ENCODE measurements at places on chromosomes 6 and 20.

DNA sequence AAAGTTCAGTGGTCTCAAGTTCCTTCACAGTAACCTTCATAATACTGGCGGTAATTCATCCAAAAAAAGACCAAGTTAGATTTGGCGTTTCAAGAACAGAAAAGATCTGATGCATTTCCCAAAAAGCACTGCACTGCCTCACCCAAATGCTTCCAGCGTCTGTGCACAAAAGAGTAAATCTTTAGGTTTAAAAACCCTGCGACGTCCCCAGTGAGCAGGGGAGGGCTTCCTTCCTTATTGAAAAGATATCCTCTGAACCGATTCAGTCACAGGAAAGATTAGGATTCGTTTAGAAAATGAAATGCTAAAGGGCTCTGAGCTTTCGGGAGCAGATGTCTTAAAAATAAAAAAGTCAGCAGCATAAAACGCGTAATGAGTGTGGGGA lies 654 bp downstream of the TBC1D7 start:
- DNase-seq = no peak

- DNase-seq = no peak
These were observed 147.3 kb downstream of the DLL1 start for GRCh38 chr6:170143401-170144150.

GRCh38 chr6:43956478-43956877 lies 170.8 kb downstream of the MRPL14 start:
- no peak for DNase-seq

DNA sequence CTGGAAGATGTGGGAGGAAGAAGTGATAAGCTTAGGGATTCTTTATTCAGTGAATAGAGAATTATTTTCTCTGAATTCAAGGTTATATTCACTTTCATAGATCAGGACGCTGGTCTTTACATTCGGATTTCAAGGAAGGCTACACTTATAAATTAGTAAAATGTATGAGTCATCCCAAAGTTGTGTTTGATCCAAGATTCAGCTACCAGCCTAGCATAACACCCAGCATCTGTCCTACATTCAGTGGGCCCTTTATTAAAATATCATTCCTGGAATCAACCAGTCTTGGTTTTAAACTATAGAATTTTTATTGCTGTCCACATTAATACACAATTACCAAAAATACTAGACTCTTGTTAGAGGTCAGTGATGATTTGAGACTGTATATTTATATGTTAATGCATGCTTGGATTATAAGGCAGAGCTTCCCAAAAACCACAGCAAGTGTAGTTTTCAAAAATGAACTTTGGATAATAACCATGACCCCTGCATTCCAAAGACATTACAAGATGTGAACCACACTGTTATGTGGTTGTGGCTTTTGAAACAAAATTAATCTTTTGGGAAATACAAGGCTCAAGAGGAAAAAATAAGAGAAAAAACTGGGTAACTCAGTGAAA lies 210.7 kb upstream of the CNR1 start:
- DNase-seq = no peak

DNA sequence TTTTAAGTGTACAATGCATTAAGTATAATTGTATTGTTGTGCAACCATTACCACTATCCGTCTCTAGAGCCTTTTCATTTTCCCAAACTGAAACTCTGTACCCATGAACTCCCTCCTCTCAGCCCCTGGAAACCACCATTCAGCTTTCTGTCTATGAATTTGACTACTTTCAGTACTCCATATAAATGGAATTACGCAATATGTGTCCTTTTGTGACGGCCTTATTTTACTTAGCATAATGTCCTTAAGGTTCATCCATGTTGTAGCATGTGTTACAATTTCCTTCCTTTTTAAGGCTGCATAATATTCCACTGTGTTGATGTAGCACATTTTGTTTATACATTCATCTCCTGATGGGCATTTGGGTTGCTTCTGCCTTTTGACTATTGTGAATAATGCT lies 143.6 kb upstream of the KCNG1 start:
- DNase-seq = no peak

DNA sequence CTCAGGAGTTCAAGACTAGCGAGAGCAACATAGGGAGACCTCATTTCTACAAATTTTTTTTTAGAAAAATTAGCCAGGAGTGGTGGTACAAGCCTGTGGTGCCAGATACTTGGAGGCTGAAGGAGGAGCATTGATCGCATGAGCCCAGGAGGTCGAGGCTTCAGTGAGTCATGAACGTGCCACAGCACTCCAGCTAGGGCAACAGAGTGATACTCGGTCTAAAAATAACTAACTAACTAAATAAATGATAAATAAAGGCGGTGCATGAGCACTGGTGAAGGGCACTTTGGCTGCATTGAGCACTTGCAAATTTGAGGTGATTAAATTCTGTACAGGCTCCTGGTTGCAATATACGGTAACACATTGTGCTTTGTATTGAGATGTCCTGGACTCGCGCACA lies 13.5 kb downstream of the HLA-A start:
- DNase-seq = no peak

DNA sequence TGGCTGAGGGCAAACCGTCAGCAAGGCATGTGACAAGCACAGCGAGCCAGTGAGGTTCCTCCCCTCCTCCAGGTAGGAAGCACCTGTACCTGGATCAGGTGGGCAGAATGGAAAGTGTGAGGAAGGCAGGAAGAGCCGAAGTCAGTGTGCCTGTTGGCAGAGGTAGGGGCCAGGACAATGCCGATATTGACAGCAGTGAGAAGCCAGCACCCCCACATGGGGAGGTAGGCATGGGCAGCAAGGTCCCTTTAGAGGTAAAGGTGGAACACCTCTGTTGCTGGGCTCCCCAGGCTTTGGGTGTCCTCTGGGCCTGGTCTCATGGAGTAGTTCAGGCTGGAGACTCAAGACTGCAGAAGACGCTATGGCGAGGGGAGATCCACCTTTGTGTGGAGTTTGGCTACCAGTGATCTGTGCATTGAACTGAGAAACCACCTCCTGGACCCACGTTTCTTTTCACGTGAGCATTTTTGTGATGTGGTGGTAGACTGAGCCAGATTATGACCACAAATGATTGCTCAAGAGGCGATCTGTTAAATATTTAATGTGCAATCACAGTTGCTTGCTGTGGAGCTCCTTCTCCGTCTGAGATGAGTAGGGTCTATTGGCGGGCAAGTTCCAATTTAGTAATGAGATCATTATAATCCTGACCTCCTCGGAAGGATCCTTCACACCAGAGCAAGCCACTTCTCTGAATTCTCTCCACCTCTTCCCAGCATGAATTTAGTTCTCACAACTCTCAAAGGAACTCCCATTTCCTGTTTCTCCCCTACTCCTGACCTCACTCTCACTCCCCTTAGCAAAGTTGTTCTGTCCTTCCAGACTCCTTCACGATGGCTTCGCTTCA lies 174.8 kb downstream of the CDH26 start:
- no peak for DNase-seq

GRCh38 chr6:74742793-74743508 lies 462.9 kb downstream of the COL12A1 start:
- DNase-seq = no peak

- no peak for DNase-seq
These were observed 3.7 kb downstream of the ITPR3 start for GRCh38 chr6:33624856-33625255.

DNA sequence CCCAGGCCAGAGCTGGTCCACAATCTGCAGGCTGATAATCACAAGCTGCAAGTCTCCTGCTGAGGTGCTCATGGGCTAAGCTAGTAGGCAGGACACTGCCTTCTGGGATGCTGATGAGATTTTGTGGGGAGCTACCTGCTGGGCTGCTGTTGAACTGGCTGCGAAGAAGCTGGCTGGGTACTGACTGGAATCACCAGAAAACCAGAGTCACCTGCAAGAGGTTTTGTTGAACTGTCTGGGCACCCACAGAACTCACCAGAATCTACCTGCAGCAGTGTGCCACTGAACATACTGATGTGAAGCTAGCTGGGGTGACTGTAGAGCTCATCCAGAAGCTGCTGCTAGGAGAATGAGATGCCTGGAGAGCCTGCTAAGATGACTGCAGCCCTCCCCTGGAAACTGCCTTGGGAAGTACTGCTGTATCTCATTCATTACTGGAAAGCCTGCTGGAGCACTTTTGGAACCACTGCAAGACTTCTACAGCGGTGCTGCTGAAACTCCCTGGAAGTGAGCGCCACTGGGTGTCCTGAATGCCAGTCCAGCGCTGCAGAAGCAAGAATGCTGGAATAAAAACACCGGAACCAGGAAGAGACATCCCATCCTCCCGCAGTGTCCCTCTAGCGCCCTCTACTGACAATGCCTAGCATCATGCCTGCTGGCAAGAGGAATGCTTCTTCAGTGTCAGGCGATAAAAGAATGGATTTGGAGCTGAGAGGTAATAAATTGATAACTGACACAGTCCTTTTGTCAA lies 64.9 kb upstream of the ARHGAP18 start:
- peak; percentile 42 for DNase-seq

DNA sequence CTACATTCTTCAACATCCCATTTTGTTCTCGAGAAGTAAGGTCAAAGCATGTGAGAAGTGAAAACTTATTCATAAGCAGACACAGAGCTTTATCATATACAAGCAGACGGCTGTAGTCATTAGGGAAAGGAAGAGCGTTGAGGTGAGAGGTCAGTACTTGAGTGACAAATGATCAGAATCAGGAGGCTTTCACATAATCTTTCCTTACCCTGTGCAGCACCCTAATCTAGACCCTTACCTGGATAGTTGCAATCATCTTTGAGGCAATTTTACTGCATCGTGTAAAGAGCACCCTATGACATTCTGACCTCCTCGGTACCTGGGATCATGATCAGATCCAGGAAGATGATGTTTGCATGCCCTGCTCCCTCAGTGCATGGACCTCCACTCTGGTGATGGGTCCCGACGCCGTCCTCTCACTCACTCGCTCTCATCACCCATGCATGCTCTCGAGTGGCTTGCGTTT lies 62.7 kb downstream of the RNF182 start:
- DNase-seq = no peak

DNA sequence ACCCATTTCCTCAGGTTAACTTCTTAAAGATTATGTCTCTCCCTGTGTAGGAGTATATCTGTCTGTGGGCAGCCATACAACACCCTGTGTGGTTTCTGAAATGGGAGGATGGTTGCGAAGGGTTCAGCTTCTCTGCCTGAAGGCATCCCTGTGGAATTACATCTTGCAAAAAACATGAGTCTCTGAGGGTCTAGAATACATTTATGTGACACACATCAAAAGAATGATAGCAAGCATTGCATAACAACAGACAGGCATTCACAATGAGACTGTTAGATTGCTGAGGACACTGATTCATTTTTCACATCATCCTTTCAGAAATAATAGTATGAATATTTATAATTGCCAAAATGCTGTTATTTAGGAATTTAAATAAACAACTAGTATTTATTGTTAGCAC lies 670.9 kb downstream of the HTR1B start:
- DNase-seq = no peak

- DNase-seq = no peak
These were observed 8.1 kb upstream of the APCDD1L start for GRCh38 chr20:58523072-58523970.

- DNase-seq = no peak
These were observed 87.9 kb downstream of the MMS22L start for GRCh38 chr6:97195117-97195516.

- no peak for DNase-seq
These were observed 266.2 kb upstream of the ZFP64 start for GRCh38 chr20:52457826-52458225.

GRCh38 chr6:45494416-45495135 lies 116.8 kb upstream of the SUPT3H start:
- DNase-seq = no peak

DNA sequence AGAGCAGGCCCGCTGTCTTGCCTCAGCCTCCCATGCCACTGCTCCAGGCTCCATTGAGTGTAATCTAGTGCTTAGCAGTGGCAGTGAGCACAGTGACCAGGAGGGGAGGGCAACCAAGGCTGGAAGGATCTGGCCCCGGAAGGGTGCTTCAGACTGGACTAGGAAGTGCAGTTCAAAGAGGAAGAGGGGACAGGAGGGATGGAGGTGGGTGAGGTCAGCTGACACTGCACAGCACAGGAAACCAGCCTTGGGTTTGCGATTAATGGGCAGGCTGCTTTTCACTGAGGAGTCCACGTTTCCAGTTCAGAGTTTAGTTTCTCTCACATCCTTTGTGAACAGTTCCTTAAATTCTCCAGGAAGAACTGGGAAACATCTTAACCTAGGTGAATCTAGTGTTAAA lies 46.9 kb downstream of the CDS2 start:
- no peak for DNase-seq

DNA sequence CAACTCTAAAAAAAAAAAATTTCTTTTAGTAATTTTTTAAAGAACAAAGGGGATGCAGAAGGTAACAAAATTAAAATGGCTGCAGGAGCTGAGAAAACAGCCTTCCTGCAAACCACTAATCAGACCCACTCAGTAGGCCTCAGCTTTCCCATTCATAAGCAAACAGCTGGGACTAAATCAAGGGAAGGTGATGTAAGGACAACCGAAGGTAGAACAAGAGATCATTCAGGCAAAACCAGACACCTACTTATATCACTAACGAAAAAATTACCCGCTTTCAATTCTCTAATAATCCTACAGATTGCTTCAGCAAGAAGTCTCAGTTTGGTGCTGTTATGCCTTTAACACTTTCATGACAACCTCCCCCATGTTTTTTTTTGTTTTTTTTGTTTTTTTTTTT lies 124.0 kb downstream of the ZMYND8 start:
- DNase-seq = no peak

DNA sequence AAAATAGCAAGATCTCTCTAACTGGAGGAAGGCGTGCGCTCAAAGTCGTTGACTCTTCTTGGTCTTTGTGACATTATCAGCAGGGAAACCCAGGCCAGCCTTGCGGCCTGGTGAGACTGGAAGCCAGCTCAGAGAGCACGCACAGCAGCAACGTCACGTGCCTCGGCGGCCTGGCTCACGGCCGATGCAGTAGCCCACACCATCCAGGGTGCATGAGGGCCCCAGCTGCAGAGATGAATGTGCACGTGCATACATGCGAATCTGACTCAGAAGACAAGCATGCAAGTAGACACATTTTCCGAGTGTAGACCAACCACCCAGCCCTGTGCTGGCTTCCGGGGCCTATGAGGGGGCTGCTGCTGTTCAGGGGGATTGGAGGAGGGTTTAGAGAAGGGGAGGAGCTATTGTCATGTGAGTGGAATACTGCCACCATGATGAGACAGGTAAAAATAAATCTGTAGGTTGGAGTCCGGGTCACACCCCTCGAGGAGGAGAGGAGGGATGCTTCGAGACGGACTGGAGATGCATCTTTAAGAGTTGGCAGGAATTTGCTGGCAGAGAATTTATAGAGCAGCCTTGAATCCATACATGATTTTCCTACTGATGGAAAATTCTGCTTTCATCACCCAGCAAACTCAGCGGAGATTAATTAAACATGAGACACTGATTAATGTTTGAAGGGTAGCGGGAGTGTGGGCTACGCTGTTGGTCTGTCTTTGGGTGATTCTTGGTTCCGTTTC lies 388.2 kb downstream of the CDH4 start:
- DNase-seq = no peak

DNA sequence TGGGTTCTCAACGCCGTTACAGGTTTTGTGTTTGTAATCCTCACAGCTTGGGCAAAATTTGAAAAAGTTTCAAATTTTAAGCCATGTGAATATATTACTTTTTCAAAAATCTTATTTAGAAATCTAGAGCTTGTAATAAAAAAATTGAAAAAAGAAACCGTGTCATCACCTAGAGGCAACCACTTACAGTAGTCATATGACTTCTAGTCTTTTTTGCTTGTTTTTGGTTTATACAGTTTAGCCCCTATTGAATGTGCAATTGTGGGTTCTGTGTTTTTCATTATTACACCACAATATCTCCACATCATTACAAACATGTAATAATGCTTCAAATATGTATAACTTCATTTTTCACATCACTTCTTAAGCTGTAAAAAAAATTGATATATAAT lies 888 bp downstream of the DYNLRB1 start:
- no peak for DNase-seq

GRCh38 chr20:57818418-57819181 lies 108.8 kb upstream of the PMEPA1 start:
- DNase-seq = no peak

All from stimulated activated CD4-positive, alpha-beta T cell treated with anti-CD3 and anti-CD28 coated beads, TNF-alpha, amount 100 ng/mL, for 48 hours (primary cell).